Activated CD8-positive, alpha-beta memory T cell treated with anti-CD3 and anti-CD28 coated beads for 4 hours (primary cell): ENCODE measurements at places on chromosomes 1 and 21.

- no peak for DNase-seq
Observed at GRCh38 chr1:111422546-111423391, 4.8 kb downstream of the OVGP1 start.

DNA sequence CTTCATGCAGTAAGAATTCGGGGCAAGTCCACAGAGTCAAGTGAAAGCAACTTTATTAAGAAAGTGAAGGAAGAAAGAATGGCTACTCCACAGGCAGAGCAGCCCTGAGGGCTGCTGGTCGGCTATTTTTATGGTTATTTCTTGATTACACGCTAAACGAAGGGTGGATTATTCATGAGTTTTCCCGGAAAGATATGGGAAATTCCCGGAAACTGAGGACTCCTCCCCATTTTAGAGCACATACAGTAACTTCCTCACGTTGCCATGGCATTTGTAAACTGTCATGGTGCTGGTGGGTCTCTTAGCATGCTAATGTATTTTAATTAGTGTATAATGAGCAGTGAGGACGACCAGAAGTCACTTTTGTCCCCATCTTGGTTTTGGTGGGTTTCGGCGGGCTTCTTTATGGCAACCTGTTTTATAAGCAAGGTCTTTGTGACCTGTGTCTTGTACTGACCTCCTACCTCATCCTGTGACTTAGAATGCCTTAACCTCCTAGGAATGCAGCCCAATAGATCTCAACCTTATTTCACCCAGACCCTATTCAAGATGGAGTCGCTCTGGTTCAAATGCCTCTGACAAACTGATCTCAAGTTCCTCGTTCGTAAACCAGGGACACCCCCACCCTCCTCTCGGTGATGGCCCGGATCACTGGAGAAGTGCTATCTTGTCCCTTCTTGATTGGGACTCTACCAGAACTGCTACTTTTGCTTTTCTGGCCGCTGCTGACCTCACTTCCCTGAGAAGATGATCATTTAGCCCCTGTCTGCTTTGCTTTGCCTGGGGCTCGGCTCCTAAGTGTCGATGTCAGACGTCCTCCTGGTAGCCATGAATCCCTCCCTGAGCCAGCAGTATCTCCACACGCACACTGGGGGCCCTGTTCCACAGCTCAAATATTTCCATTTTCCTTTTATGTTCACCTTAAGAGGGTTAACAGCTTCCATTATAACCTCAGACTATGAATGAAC lies 48.8 kb downstream of the CLSTN1 start:
- no peak for DNase-seq

GRCh38 chr21:26085127-26085526 lies 85.4 kb downstream of the APP start:
- no peak for DNase-seq

- DNase-seq = no peak
Observed at GRCh38 chr1:34889705-34890104, 30.2 kb upstream of the SMIM12 start.

DNA sequence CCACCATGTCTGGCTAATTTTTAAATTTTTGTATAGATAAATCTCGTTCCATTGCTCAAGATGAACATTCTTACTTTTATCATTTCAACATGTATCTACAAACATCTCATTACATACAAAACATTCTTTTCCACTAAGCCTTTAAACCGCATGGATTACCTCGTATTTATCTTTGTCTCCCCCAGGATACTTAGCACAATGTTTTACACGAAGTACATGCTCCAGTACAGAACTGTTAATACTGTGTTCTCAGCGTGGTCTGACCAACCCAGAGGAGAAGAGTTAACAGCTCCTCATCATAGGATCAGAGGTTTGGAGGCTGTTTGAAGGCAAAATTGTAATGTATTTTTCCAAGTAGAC lies 7.4 kb downstream of the PIK3C2B start:
- no peak for DNase-seq

- no peak for DNase-seq
Observed at GRCh38 chr1:19616489-19616888, 27.6 kb upstream of the NBL1 start.

DNA sequence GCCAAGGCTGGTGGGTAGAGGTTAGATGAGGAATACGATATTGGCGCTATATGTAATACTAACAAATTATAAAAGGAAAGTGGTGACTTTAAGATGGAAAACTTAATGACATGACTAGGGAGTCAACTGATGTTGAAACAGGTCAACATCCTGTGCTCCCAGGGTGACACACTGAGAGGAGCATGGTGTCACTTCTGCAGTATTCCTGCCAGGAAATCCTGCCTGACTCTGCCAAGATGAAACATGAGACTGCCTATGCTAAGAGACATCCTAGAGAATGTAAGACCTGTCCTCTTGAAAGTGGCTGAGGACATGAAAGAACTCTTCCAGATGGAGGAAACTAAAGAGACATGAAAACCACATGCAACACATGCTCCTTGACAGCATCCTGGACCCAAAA lies 65.0 kb upstream of the KCND3 start:
- no peak for DNase-seq

DNA sequence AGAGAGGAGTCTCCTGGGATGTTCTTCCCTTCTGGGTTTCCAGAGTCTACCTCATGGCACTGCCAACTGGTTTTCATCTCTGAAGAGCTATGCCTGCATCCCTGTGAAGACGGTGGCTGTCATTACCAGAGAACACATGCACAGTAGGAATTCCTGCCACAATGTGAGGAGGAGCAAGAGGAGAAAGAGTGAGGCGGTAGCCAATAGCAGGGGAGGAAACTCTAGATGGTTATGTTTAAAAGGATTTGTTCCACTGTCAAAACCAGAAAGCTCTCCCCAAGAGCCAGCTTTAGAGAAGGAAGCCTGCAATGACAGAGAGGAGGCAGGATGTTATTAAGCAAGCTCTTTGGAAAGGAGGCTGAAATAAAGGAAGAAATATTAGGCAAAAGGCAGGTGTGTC lies 12.3 kb downstream of the LMX1A start:
- DNase-seq = no peak

GRCh38 chr1:12285496-12286143 lies 55.8 kb downstream of the VPS13D start:
- no peak for DNase-seq

- no peak for DNase-seq
Observed at GRCh38 chr1:167373986-167374385, 144.3 kb downstream of the CD247 start.

DNA sequence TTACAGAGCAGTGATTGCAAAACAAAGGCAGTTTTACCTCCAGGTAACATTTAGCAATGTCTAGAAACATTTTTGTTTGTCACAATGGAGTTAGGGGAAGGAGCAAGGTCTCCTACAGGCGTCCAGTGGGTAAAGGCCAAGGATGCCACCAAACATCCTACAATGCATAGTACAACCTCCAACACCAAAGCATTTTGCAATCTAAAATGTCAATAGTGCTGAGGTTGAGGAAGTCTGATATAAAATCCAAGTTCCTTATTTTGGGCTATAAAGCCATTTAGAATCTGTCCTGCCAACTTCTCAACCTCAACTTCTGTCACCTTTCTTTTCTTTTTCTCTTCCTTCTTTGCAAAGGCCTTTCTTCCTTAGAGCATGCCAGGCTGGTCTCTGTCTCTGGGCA lies 111.2 kb downstream of the FASLG start:
- DNase-seq = no peak

- no peak for DNase-seq
Observed at GRCh38 chr1:178412400-178412770, 84.4 kb downstream of the CLEC20A start.

DNA sequence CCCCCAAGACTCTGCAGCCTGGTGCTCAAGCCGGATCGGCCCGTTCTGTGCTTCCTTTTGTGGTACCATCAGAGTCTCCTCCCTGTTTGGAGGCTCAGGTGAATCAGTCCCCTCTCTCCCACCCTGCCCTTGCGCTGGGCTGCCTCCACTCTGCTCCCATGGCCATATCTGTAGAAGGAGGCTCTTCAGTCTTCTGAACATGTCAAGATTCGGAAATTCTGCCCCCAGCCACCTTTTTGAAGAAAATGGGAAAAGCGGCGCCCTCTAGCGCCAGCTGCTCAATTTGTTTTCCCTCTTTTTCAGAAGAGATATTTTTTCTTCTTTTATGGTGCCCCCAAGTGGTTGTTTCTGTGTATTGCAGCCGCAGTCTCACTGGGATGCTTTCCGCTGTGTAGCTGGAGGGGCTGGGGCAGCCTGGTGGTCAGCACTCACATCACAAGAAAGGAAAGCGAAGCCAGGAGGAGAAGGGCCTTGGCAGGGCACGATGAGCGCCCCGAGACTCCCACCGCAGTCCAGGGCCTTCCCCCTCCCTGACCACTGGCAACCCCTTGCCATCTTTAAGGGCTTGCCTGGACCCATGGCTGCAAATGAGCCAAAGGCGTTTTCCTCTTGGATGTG lies 58.4 kb upstream of the CACNA1E start:
- peak; percentile 42 for DNase-seq

DNA sequence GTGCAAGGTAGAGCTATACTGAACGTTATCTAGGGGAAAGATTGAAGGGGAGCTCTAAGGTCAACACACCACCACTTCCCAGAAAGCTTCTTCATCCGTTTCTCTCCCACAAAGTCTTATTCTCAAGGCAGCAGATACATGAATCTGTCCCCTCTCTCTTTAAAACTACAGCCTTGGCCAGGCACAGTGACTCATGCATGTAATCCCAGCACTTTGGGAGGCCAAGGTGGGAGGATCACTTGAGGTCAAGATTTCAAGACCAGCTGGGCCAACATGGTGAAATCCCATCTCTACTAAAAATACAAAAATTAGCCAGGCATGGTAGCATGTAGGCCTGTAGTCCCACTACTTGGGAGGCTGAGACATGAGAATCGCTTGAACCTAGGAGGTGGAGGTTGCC lies 8.1 kb downstream of the CYP4X1 start:
- no peak for DNase-seq

DNA sequence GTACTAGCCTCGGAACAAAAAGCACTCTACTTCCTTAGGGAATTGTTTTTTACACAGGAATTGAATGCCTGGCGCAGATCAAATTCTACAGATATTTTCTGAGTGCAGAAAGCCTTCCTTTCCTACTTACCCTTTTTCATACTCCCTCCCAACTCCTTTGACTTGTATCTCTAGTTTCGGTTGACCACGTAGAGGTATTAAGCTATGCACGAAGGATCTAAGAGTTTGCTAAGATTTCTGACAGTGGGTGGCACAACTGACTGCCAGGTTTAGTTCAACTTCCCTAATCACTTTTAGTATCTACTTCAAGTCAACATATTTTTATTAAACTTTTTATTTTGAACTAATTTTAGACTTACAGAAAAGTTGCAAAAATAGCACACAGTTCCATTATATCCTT lies 5.0 kb downstream of the TOR1AIP2 start:
- no peak for DNase-seq

DNA sequence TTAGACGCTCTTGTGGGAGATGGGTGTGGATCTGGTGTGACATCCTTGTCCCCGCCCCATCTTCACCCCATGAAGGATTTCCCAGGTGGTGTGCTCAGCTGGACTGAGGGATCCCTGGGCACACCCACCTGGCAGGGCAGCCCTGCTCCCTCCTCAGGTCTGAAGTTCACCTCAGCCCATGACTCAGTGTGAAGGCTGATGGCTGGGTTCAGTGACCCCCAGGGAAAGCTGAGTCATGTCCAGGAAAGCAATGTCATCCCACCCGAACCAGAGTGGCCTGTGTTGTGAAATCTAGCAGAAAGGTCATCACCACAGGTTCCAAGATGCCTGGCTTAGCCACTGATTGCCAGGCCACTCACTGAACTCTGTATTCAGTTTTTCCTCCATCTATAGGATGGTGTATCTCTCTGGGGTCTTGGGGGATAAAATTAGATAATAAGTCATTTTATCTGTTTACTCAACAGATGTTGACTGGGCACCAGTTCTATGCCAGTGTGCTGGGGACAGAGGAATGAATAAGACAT lies 97.7 kb upstream of the JUN start:
- no peak for DNase-seq

DNA sequence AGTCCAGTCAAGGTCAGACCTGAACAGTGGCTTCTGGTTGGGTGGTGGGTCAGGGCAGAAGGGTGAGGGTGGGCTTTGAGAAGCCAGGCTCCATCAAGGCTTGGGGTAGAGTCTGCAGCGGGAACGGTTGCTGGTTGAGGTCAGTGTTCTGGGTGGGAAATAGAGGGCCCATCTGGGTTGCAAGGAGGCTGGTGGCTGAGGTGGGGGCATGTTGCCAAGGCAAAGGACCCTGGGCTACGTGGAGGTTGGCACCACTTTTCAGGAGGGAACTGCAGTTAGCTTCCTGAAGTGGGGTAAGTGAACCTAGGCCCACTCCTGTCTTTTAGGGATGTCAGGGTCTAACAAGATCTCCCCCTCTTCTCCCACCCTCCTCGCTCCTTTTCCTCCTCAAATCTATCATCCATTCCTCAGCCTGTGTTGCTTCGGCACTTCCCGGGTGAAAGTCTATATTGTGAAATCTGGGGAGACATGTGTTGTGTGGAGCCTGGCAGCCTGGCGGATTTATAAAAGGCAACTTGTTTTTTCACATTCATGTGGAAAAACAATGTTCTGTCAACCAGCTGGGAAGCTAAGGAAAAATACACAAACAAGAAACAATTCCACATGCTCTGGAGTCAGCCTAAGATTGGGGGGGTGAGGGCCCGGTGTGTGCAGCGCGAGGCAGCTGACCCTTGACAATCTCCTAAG lies 1.5 kb downstream of the IL22RA1 start:
- no peak for DNase-seq

DNA sequence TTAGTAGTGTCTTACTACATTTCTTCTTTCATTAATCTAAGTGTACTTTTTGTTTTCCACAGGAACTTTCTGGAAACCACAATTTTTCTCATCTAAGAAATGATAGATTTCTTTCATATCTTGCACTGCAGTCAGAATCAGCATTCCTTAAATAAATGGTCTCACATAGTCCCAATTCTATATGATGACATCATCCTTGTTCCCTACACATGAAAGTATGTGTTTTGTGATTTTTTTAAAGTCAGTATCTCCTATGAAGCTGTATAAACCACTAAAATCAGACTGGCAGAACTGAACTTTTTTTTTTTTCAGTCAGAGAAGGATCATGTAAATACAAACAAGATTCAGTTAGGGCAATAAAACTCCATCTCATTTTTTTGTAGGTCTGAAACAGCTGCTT lies 742.6 kb upstream of the CXADR start:
- DNase-seq = no peak

DNA sequence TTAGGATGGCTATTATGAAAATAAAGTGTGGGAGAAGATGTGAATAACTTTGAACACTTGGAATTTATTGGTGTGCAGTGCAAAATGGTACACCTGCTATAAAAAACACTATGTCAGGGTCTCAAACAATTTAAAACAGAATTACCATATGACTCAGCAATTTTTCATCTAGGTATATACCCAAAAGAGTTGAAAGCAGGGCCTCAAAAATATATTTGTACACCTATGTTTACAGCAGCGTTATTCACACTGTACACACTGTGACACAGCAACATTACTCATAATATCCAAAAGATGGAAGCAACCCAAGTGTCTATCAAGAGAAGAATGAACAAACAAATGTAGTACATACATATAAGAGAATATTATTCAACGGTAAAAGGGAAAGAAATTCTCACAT lies 75.8 kb downstream of the SPATA6 start:
- no peak for DNase-seq
